HCT116 (cell line): ENCODE measurements at places on chromosomes 16 and 17.
A peak's percentile ranks its signal among the peaks of the same experiment; 100 is the strongest.

DNA sequence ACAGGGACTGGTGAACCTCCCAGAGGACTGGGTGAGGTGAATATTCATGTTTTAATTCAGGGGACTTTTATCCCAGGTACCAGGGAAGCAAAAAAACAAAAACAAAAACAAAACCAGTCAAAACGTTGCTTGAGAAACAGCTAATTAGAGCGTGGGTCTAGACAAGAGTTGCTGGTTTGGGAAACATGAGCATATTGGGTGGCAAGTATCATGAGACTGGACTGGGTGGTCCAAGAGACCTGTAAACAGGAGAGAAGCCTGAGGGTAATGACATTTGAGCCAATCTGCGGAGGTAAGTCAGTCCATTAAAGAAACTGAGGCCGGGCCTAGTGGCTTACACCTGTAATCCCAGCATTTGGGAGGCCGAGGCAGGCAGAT, 11.5 kb upstream of the BPTF start:
- DNase-seq = no peak

GRCh38 chr17:42845556-42845917, 1.2 kb downstream of the AOC2 start:
- DNase-seq = no peak

DNA sequence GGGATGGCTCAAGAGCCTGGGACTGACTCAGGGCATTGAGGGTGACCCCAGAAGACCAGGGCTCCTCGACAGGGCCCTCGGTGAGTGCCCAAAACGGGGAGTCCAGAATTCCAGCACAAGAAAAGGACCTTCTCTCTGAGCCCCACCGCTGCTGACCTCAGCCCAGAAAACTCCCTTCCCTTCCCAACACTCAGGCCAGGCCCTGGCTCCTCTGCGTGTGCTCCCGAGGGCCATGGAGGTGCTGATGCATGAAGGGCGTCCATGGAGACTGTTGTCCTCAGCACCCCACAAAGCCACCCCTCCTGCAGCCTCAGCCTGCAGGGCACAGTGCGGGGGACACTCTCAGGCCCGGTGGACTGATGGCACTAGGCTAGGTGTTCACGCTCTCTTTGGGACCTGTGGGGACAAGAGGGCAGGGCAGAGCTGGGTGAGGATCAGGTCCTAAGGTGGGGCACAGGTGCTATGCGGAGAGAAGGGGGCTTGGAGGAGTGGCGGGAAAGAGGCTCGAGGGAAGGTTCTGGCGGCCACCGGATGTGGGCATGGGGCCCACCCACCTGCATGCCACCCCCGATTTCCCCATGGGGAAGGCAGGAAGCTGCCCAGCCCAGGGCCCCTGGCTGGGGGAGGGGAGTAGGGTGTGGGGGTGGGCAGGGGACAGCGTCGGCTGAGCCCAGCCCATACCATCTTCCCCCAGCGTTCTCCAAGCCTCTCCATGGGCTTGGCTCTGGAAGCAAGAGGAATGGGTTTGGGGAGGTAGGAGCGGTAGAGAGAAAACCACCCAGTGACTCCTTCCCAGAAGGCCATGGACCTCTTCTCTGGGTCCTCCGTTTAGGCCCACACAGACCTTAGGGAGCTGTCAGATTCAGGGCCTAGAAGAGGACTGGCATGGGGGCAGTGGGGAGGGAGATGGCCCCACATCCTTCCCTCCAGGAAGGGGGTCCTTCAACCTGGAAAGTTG, 4.5 kb upstream of the TSPOAP1 start:
- DNase-seq = no peak

- peak; percentile 19 for DNase-seq
Observed at GRCh38 chr17:8791910-8792270, 7.3 kb downstream of the MFSD6L start.

- no peak for DNase-seq
Observed at GRCh38 chr17:8630227-8630801, at the start of gene MYH10. Gene MYH10 (minus strand): TSS chr17:8630725. CDS start chr17:8623246, 7,479 bp downstream.

DNA sequence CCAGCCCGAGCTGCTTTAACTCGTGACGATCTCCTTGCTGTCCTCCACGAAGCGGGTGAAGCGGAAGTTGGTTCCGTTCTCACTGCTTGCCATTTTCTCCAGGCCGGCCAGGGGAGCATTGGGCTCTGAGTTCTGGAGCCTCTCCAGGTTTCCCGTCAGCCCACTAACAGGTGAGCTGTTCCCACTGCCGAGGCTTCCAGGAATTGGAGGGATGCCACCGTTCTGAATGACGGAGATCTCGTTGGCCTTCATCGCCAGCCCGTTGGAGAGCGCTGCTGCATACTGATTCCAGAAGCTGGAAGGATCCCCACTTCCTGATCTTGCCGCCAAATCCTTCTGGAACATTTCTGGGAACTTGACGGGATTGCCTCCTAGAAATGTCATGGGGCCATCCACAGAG, 14.0 kb downstream of the SALL1 start:
- no peak for DNase-seq

GRCh38 chr16:11308493-11309283, 27.6 kb upstream of the PRM1 start:
- no peak for DNase-seq

DNA sequence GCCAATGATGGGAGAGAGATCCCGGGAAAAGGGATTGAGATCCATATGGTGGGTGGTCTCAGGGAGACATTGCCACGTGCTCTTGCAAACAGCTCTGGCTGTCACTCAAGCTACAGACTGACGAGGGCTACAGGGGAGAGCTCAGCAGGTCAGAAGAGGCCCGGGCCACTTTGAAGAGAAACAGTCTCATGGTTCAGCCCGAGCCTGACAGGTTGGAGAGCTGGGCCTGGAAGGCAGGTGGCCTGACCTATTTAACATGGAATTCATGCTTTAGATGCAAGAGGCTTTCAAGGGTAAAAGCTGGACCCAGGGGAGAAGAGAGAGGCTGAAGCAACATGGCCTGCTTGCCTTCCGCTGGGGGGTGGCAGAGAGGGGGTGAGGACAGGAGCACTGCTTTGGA, 81.0 kb upstream of the BRD7 start:
- no peak for DNase-seq

DNA sequence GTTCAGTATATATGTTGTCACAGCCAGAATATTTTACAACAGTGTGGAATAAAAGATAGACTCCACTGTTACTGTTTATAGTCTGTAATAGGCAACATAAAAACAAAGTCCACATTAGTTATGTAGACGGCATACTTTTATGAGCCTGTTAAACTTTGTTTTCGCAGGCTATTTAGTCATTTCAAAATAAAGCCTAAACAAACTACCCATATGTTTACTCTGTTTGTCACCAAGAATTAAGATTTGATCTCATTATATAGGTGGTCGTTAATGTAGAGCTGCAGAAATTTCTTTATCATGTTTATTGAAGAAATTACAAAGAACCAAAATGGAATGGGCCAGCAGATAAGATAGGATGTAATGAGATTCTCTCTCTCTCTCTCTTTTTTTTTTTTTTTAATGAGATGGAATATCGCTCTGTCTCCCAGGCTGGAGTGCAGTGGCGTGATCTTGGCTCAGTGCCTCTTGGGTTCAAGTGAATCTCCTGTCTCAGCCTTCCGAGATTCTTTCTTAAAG, 943.8 kb upstream of the SOX9 start:
- DNase-seq = no peak

DNA sequence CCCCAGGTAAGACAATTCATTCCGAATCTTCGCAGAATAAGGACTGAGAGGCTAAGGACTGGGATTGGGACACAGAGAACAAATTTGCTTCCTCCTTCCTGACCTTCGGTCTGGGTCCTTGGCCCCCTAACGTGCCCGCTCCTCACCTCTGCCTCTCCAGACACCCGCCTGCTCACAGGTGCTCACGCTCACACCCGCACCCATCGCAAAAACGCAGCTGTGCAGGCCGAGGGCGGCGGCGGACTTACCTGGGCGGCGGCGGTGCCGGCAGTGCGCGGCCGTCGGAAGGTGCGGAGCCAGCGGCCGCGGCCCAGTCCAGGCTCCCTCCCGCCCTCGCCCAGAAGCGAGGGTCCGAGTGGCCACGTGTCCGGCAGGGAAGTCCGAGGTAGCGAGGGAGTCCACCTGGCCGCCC, 7.1 kb upstream of the HOXB9 start:
- DNase-seq = no peak

GRCh38 chr17:51351890-51352289, 91.5 kb downstream of the UTP18 start:
- DNase-seq = no peak

DNA sequence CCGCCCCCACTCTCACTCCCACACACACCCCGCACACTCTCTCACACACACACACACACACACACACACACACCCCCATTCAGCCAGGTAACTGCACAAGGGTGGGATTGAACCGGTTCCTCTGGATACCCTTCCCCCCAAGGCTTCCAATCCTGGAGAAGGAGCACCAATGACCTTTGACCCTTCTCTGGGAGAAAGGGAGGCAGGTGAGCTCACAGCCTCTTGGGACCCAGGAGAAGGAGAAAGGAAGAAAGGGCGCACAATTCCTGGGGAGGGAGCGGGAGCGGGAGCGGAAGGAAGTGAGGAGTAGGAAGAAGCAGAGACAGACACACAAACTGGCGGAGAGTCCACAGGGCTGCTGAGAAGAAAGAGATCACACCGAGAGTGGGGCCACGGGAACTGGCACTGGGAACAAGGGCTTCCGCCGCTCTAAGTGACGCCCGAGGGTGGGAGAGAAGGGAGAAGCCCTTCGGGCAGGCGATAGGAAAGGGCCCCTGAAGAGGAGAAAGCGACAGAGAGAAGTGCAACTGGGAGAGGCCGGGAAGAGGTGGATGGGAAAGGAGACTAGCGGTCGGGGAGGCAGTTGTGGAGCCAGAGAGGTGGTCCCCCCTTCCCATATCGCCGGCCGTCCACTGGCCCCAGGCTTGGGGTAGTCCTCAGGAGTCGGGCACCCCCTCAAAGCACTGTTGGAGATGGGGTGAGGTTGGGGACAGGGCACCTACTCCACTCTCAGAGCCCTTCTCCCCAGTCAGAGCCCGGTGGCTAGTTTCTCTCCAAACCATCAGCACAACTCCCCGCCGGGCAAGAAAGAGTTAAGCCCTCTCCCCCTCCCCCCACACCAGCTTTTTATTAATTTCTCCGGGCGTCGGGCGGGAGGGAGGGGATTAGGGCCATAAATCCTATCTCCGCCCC, 1.3 kb downstream of the SAMD14 start:
- DNase-seq = no peak

GRCh38 chr16:49049191-49049590, 232.4 kb downstream of the CBLN1 start:
- DNase-seq = no peak

DNA sequence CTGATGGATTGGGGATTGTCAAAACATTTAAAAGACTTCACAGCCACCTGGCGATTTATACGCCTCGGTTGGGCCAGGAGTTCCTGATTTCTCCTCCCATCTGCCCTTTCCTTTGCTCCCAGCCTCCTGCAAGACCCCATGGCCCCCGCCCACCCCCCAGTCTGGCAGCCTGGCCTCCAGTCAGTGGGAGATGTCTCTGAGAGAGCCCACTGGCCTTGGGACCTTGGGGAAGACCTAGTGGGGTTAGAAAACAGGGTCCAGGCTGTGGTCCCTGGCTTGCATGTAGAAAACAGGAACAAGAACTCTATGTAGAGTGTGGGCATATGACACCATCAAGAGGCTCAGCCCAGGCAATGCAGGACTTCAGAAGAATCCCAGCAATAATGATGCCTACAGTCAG, 209.4 kb upstream of the C16orf82 start:
- no peak for DNase-seq

- DNase-seq = no peak
Observed at GRCh38 chr16:12503191-12503590, 300.5 kb downstream of the CPPED1 start.
